PC-3 (cell line): ENCODE measurements at places on chromosomes 3 and 15.

GRCh38 chr15:64009798-64010261 is 36.5 kb downstream of the DAPK2 start:
- peak; percentile 83 for DNase-seq

DNA sequence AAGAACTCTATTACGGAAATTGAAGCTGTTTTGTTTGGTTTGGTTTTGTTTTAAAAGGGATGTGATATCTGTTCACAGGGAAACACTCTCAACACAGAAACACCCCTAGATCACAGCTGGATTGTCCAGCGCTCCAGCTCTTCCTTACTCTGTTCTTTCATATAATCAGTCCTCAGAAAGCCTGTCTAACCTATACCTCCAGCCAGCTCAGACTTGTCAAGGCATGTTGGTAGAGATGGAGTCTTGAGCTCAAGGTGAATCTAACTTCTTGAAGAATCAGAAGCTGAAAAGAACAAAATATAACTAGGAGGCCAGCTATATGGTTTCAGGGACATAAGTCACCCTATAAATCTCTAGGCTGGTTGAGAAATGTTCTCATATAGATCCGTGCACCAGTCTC is 110.2 kb upstream of the EPHA3 start:
- no peak for DNase-seq

- peak; percentile 85 for DNase-seq
These were observed 38.8 kb upstream of the TNFSF10 start for GRCh38 chr3:172561897-172562640.

DNA sequence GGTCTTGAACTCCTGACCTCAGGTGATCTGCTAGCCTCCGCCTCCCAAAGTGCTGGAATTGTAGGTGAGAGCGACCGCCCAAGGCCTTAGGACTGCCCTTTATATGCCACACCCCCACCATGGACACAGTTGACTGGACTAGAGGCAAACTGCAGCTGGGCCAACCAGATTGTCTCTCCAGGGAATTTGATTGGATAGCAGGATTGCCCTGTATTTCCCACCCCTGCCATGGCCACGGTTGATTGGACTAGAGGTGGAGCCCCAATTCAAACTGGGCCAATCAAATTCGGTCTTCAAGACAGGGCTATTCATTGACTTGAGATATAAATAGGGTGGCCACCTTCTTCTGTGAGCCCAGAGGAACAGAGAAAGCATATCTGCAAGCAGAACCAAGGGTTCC is 6.9 kb upstream of the CLPX start:
- peak; percentile 33 for DNase-seq

GRCh38 chr15:70761931-70762468 is 1.4 kb downstream of the UACA start:
- DNase-seq: peak; percentile 8
